ENCODE measurements at places on chromosomes 3 and 15.

DNA sequence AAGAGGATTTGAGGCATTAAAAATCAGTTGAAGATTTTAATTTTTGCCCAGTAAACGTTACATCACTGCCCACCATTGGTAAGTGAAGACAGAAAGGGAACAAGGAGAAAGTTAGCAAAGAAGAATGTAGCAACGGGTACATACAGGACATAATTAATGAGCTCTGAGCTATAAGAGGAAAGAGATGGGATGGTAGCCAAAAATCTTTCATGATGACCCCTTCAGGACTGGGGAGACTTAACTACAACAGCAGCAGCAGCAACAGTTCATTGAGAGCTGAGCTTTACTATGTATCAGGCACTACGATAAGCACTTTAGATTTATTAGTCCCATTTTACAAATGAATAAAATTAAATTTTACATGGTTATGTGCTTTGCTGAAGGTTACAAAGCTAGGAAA, 18.4 kb downstream of the EMC4 start:
- no peak for DNase-seq

DNA sequence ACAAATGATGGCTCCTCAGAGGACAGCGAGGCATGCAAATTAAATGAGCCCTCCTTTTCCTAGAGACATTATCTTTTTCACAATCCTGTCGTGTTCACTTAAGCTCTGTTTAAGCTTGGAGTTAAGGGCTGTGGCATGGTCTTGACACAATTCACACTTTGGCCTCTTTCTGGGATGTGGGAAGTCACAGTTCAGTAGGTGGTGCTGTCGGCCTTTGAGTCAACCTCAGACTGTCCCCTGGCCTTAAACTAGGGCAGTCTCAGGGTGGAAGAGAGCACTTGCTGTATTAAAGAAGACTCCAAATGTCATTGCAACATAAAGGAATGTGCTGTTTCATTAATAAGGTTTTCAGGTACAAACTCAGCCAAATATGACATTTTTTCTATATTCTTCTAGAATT, 351.0 kb downstream of the MCTP2 start:
- peak; percentile 75 for DNase-seq

DNA sequence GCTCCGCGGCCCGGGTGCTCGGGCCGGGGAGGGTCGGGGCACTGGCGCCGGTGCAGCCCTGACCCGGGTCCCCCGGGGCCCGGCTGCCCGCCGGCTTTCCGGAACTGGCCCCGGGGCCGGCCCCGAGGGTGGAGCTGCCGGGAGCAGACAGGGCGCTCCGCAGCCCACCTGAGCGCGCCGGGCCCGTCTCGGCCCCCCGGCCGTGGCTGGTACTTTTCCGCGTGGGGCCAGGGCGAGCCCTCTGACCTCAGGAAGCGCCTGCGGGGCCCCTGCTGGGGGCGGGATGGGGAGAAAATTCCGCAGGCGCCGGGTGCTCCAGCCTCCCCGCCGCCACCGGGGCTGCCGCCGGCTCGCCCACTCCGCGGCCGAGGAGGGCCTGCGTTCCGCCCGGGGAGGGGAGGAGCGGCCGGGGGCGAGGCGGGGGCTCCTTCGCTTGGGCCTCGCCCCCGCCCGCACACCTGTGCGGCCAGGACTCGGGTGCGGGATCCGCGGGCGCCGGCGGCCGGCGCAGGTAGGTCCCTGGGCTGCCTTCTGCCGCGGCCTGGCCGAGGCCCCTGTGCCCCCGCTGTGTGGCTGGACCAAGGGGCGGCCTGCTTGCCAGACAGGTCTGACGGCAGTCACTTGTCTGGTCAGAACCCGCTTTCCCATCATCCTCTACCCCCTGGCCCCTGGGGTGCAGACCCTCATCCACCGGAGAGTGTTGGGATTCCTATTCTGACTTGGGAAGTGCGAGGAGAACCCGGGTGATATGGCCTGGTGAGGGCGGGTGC, 3.5 kb downstream of the FURIN start:
- peak; percentile 31 for DNase-seq

- peak; percentile 35 for DNase-seq
Measured at GRCh38 chr3:69282181-69282580, 103.7 kb downstream of the FRMD4B start.

Data from hematopoietic multipotent progenitor cell treated with erythropoietin and hydrocortisone succinate and interleukin-3 and kit ligand, for 4 days (in vitro differentiated cells).